Suprapubic skin (tissue), 4 donors: ENCODE measurements at places on chromosomes 5 and 9.

GRCh38 chr9:89902450-89903140 is 297.8 kb downstream of the GADD45G start:
- no peak for DNase-seq

DNA sequence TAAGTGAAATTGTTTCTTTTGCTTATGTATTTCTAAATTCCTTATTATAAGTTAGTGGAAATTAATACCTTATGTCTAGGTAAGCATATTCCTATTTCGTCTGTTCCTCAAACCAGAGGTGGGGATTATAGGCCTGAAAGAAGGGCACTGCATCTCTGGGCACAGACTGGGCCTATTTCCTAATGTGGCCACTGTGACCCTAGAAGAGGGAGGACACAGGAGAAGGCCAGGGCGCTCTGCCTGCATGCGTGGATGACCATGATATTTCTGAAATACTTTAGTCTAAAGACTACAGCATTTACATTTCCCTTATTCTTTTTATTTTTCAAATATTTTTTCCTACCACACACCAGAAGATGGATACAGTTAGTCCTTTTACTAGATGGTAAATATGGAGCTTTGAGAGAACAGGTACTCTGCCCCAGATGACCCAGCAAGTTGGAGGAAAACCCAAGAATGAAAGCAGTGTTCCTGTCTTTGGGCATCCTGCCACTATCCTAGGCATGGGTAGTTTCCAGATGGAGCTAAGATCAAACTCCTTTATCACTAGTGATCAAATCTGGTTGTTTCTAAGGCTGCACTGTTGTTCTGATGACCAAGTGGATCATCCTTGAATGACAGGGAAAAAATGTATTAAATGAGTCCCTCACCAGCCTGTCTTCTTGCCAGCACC is 27.8 kb downstream of the RUSC2 start:
- DNase-seq = no peak

DNA sequence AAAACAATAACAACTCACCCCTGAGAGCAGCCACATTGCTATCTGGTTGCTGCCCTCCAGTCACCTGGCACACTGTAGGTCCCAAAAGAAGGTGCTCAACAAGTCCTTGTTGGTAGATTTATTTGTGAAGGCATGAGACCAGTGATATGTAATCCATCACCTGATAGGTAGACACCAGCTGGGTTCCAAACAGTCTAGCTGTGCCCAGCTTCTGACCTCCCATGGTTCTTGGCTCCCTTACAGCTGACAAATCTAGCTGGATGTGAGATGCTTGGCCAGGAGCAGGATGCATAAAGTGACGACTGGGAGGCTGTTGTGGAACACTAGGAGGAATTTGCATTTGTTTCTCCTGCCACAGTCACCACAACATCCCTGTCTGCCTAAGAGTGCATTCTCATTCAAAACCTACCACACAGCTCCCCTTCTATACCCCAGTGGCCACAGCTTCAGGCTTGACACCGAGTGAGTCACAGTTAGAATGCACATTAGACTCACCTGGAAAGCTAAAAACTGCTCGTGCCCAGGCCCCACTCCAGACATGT is 7.8 kb upstream of the VLDLR start:
- no peak for DNase-seq

- DNase-seq = no peak
Measured at GRCh38 chr9:136052472-136052880, 42.6 kb downstream of the NACC2 start.

GRCh38 chr5:143653766-143654282 is 158.1 kb upstream of the HMHB1 start:
- DNase-seq = no peak

- DNase-seq = no peak
Measured at GRCh38 chr5:7072188-7072587, 323.8 kb upstream of the ADCY2 start.

GRCh38 chr9:117247266-117247665 is 167.6 kb downstream of the ASTN2 start:
- no peak for DNase-seq

GRCh38 chr9:34072868-34073590 is 24.3 kb upstream of the UBAP2 start:
- DNase-seq = no peak

DNA sequence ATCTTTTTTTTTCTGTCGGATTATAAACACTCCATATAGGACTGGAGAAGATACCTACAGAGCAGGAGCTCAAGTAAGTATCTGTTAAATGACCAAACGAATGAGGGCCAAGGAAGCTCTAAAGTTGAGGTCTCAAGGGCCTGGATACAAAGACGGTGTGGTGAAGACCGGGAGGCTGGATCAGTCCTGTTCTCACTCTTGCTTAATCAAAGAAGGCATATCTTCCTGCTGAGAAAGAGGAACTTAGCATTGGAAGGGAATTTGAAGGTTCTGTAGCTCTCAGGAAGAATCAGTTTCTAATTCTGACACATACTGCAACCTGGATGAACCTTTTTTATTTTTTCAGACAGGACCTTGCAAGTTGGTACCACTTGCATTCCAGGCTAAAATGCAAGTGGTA is 28.3 kb upstream of the PAX5 start:
- no peak for DNase-seq

DNA sequence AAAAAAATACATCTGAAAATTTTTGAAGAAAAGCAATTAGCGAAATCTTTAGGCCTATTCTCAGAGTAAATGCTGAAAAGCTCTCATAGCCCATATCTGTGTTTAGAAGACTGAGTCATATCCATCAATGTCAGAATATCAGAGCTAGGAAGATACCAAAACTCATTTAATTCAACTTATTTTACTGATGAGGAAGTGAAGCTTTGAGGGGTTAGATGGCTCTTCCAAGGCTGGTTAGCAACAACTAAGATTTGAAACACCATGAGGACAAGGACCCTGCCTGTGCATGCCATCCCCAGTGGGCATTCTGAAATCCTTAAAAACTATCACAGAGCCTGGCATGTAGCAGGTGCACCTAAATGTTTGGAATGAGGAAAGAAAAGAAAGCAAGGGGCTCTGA is 2.5 kb downstream of the FREM1 start:
- no peak for DNase-seq

DNA sequence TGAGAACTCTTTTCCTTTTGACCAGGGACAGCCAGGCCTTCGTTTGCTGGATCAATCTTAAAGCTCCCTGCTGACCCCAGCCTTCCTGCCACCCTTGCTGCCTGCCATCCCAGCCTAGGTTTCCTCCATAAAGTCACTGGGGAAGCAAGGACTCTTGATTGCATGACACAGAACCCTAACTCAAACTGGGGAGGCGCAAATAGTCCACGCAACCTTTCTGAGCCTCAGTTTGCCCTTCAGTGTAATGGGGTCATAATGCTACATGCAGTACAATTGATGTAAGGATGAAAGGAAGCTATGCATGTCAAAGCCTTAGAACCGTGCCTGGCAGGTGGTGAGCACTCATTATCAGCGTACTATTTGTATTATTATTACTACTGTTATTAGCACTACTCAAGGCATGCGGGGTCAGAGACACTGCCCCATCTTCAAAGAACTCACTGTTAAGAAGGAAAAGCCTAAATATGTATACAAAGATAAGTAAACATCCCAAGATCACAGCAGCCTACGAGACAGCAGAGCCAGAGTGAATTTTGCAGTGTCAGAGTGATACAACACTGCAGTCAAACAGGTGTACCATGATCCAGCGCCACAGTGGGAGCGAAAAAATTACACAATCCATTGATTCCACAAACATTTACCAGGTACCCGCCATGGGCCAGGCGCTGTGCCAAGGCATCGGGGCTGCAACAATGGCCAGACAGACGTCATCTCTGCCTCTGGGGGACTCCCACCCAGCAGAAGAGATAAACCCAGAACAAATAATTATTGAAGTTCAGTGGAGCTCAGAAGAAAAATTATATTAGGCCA is 16.9 kb upstream of the CPLX2 start:
- no peak for DNase-seq

- DNase-seq = no peak
Measured at GRCh38 chr9:70829591-70830265, 291.7 kb downstream of the TRPM3 start.

- DNase-seq = no peak
Measured at GRCh38 chr9:15999422-16000339, 446.8 kb downstream of the CCDC171 start.

DNA sequence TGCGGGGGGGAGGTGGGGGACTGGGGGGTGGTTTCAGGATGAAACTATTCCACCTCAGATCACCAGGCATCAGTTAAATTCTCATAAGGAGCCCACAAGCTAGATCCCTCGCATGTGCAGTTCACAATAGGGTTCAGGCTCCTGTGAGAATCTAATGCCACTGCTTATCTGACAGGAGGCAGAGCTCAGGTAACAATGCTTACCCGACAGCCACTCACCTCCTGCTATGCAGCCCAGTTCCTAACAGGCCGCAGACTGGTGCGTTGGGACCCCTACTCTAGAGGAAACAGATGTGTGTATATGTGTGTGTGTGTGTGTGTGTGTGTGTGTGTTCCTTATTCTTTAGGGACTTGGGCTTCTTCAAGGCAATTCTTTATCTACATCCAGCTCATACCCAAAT is 352.3 kb upstream of the CCNH start:
- no peak for DNase-seq

- DNase-seq = no peak
Measured at GRCh38 chr5:140220698-140221064, 45.7 kb downstream of the CYSTM1 start.

GRCh38 chr5:16862777-16863176 is 73.3 kb downstream of the MYO10 start:
- DNase-seq = no peak

DNA sequence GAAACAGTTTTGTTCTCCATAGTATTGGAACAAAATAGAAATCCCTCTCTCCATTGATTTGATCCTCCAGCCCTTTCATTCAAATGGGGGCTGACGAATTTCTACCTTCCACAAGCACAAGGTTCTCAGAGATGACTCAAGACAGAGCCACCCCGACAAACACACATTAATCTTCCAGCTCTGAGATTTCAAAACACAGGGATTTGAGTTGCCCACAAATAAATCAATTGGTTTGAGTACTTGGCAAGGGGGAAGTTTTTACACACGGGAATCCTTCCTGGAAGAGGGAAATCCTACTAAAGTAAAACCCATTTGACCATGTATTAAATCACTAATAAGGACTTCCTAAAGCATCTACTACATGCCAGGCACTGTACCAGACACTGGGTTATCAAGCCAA is 5.4 kb downstream of the ADRA1B start:
- no peak for DNase-seq

GRCh38 chr5:78606241-78606640 is 42.3 kb downstream of the LHFPL2 start:
- no peak for DNase-seq

- DNase-seq = no peak
Measured at GRCh38 chr5:160697281-160697680, 154.7 kb downstream of the ATP10B start.

- DNase-seq = no peak
Measured at GRCh38 chr5:98679963-98680362, 93.5 kb upstream of the RGMB start.

DNA sequence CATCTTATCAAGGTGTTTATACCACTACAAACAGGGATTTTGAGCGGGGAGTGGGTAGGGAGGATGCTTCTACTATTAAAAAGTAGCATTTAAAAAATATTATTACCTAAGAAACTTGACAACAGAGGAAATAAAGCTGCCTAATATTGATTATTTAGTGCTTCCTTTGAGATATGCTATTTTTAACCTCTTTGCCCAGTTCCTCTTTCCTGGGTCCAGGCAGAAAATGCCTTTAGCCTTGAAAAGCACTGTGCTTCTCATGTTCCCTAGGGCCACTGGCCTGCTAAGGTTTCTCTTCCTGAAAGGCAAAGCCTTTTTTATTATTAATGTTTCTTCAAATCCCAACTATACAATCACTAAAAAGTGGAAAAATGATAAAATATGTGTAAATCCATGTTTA is 217.2 kb upstream of the HAPLN1 start:
- no peak for DNase-seq
